Pons (tissue), 1 donor: ENCODE measurements at places on chromosomes 6 and 20.

- peak; percentile 41 for DNase-seq
Observed at GRCh38 chr20:19758501-19759331, 658 bp downstream of the RIN2 start.

GRCh38 chr6:168410554-168411011 lies 30.4 kb upstream of the SMOC2 start:
- DNase-seq, result no peak

GRCh38 chr6:132062626-132063025 lies 111.5 kb upstream of the CCN2 start:
- DNase-seq, result no peak

GRCh38 chr6:77764364-77764763 lies 111.5 kb downstream of the MEI4 start:
- DNase-seq, result no peak

GRCh38 chr6:118382126-118382525 lies 166.0 kb upstream of the PLN start:
- no peak for DNase-seq

- DNase-seq, result no peak
Observed at GRCh38 chr6:166435574-166435973, 52.8 kb upstream of the MPC1 start.

- DNase-seq, result no peak
Observed at GRCh38 chr20:21496452-21496851, 17.4 kb downstream of the NKX2-2 start.
